ENCODE measurements at places on chromosomes 7 and 10.

- peak; percentile 51 for DNase-seq
Measured at GRCh38 chr7:142301923-142302550, 44.2 kb upstream of the PRSS58 start.

DNA sequence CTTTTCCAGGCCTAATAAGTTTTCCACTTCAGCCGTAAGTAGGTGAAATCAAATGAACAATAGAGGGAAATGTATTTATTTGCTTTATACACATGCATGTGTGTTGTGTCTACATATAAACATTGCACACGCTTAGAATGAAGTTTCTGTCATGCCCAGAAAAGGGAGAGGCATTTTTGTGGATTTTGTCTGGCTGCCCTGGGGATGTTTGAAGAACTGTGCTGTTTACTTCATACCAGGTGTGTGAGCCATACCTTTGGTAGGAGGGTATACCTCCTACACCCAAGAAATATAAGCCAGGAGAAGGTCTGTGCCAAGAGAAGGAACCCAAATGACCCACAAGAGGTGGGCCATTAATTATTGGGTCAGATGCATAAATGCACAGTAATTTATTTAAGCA lies 12.8 kb downstream of the GATAD1 start:
- no peak for DNase-seq

DNA sequence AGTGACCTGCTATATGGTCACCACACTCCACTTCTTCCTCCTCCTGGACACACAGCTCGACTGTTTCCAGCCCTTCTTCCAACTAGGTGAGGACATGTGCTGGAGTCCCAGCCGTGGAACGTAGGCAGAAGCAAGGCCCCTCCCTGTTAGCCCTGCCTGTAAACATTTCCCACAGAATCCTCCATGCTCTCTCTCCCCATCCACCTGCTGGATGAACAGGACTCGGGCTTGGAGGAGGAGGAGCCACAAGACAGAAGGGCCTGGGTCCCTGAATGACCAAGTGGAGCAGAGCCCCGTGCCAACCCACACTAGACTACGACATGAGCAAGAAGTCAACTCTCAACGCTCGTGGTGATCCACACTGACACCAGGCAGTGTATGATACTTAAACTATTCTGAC lies 9.9 kb downstream of the CNPY1 start:
- no peak for DNase-seq

- no peak for DNase-seq
Measured at GRCh38 chr10:125515571-125515970, 167.4 kb downstream of the TEX36 start.

DNA sequence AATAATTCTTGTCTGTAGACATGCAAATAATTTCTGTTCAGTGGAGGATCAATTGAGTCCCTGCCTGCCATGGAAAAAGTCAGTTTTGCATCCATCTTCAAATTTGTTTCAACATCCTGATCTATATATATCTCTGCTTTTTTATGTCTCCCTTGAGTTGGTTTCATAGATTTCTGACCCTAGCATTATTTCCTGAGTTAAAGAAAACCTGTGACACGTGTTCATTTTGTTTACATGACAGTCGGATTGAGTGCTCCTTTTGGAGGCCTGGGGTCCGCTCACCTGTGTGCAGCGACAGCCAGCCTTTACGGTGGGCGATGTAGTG lies 674 bp downstream of the MRPS24 start:
- DNase-seq = no peak

GRCh38 chr7:149006345-149006725 lies 22.0 kb downstream of the PDIA4 start:
- DNase-seq = no peak

DNA sequence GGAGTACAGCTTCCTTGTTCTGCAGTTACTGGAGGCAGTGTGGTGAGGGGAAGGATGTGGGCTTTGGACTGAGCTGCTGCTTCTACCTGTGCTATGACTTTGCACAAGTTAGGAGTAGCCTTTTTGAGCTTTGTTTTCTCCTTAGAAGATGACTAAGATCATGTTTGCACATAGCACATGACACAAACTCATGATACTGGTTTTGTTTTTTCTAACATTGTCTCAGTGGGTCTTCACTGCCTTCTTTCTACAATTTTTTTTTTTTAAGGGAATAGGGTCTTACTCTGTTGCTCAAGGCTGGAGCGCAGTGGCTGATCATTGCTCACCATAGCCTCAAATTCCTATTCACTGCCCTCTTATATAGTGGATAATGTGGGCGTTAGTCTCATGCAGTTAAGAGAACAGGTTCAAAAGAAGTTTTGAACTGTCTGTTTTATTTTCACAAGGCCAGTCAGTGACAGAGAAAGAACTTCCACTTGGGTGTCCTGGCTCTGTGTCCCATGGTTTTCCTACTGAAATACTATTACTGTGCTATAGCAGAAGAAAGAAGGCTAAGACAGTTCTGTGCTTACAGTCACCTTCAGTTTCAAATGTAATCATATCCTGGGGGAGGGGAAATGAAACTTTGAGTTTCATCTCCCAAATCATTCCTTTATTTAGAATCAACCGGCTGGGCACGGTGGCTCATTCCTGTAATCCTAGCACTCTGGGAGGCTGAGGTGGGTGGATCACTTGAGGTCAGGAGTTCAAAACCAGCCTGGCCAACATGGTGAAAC lies 72.0 kb downstream of the KAT6B start:
- peak; percentile 6 for DNase-seq

DNA sequence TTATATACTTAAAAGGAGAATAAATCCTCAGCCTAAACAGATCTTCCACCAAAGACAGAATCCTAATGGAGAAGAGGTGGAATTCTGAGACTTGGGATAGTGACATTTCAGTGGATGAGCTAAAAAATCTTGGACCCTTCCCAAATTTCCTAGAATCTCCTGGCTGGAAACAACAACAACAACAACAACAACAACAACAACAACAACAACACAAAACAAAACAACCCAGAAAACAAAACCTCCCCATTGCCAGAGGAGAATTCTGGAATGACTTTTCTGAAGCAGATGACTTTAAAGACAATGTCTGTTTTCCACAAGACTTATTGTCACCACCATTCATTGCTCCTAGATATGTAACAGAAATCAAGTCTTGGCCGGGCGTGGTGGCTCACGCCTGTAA lies 322.1 kb downstream of the ARL4A start:
- DNase-seq = no peak

GRCh38 chr7:96135241-96135640 lies 186.7 kb downstream of the SLC25A13 start:
- no peak for DNase-seq
